ENCODE measurements at places on chromosomes 5 and 9. TPM values are rescaled to one million over a fixed set of nuclear protein-coding genes. Genes with fewer than 3 reads are reported as not detected.

GRCh38 chr9:135958485-135958884 lies 2.7 kb downstream of the UBAC1 start:
- no peak for DNase-seq

DNA sequence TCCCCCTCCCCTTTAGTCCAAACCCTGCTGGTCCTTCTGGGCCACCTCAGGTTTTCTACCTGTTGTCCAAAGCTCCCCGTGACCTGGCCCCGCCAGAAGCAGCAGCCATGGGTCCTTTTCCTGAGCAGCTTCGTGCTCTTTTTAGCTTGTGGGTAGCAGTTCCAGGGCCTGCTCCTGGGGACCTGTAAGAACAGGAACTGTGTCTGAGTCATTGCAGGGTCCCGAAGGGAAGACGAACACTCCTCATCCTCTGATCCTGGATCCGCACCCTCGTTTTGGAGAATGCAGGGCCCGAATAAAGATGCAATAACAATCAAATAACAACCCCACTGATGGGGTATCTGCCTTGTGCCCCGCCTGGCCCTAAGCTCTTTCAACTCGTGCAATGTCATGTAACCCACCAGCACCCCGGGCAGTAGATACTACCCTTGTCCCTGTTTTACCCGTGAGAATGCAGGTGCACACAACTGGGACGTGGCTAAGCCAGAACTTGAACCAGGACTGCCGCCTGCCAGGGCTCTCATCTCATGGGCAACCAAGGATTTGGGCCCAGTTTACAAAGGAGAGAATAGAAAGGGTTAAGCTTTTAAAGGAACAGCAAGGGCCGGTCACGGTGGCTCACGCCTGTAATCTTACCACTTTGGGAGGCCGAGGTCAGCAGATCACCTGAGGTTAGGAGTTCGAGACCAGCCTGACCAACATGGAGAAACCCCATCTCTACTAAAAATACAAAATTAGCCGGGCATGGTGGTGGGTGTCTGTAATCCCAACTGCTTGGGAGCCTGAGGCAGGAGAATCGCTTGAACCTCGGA lies 33.2 kb downstream of the NEK6 start:
- no peak for DNase-seq

GRCh38 chr9:131856105-131856504 lies 116.2 kb upstream of the RAPGEF1 start:
- DNase-seq = no peak

DNA sequence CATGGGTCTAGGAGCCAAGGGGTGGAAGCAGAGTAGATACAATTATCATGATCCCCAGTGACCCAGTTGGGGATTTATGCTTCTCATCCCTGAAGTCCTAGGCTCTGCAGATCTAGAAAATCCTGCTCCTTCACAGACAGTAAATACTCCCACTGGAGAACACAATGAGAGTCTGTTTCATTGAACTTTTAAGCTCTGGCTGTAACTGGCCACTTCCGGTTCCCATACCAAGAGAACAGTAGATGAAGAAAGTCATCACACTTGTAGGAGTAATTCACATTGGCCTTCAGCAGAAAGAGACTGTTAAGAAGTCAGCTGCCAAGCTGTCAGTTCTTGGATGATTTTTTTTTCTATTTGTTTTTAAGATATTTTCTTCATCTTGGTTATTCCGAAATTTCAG lies 597.1 kb downstream of the ACTL7B start:
- no peak for DNase-seq

- DNase-seq = no peak
Observed at GRCh38 chr9:136103651-136104487, 8.8 kb upstream of the NACC2 start.

GRCh38 chr5:38923661-38924451 lies 78.0 kb downstream of the OSMR start:
- DNase-seq = no peak

The GDA gene
- 6.6 TPM for total RNA-seq

The PKD2L2 gene
- not detected for total RNA-seq

The F12 gene
- total RNA-seq = 1.3 TPM

The SLC9A3 gene
- 1.1 TPM for total RNA-seq
